ENCODE measurements at places on chromosomes 16 and 17.

DNA sequence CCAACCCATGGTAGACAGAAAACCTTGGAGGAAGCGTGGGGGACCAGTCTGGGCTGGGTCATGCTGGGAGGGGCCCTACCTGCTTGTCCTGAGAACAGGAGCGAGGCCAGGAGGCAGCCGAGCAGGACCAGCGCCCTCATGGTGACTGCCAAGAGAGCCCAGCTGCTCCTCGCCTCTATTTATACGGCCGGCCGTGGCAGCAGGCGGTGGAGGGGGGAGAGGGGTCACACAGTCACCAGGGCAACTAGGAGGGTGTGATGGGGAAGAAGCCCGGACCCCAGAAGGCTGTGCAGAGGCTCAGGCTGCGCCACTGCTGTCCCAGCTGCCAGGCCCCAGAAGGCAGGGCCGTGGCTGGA, at the start of gene SRL:
Gene SRL (minus strand): TSS at position 153 of the 356 bp plus-strand sequence. CDS start 13 bp downstream, at position 140.
- DNase-seq: no peak

DNA sequence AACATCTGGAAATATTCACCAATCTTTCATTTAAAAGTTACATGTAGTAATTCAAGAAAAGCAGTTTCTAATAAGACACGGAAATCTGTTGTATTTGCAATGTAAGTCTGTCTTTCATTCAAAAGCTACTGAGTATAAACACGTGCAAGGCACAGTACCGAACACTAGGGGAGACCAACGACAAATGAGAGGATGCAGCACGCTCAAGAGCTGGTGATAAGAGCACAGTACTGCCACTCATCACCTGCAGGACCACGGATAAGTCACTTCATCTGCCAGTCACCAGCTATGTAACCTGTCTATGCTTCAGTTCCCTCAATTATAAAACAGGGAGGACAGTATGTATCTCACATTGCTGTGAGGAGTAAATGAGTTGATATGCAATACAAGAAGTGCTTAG, 67.1 kb downstream of the CLEC18A start:
- no peak for DNase-seq

- DNase-seq: no peak
Observed at GRCh38 chr16:80792031-80792430, 12.4 kb downstream of the CDYL2 start.

- DNase-seq: no peak
Observed at GRCh38 chr16:87264634-87265033, 52.6 kb downstream of the C16orf95 start.

DNA sequence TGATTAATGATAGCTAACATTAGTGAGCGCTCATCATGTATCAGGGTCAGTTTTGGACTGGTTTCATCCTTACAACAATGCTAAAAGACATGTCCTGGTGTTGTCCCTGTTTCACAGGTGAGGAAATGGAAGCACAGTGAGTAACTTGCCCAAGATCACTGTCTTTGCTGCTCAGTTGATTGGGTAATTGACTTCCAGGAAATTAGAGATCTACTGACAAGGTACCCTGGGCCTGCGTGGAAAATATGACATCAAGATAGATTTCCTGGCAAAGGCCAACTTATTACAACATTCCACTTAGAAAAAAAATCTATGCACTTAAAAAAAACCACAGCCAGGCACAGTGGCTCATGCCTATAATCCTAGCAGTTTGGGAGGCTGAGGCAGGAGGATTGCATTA, 96.3 kb downstream of the CYLD start:
- DNase-seq: no peak

GRCh38 chr16:5002699-5003143, 31.0 kb downstream of the NAGPA start:
- DNase-seq: no peak

DNA sequence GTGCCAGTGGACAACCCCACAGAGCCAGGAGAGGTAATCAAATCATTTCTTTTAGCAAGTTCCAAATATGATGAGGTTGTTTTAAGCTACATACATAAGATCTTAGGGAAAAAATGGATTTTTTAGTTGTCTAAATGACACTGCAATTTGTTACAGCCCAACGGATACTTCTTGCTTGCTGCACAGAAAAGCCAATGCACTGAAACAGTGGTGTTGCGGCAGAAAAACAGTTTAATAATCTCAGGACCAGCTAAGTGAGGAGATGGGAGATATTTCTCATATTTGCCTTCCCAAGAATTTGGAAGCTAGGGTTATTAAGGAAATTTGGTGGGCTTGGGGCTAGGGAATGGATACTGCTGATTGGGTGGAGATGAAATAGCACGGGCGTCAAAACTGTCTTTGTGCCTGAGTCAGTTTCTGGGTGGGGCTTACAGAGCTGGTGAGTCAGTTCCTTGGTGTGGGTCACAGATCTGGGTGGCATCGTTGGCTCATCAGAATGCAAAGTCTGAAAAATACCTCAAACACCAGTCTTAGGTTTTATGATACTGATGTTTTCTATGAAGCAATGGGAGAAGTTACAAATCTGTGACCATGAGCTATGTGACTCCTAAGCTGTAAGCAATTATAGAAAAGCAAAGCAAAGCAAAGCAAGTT, 255.4 kb downstream of the IRX3 start:
- DNase-seq: no peak

DNA sequence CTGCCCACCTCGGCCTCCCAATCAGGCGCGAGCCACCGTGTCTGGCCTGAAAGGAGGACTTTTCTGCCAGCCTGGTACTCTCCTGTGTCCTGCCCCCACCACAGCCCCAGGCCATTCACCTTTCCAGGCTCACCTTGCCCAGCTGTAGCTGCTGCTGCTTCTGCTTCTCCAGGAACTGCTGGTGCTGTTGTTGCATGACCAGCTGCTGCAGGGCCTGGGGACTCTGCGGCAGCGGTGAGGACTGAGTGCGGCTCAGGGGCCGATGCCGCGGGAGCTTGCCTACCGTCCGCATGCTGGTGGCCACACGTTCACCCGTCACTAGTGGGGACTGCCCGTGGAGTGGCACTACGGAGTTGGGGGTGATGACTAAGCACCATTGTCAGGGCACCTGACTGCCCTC, 17.7 kb downstream of the G6PC3 start:
- DNase-seq: no peak

DNA sequence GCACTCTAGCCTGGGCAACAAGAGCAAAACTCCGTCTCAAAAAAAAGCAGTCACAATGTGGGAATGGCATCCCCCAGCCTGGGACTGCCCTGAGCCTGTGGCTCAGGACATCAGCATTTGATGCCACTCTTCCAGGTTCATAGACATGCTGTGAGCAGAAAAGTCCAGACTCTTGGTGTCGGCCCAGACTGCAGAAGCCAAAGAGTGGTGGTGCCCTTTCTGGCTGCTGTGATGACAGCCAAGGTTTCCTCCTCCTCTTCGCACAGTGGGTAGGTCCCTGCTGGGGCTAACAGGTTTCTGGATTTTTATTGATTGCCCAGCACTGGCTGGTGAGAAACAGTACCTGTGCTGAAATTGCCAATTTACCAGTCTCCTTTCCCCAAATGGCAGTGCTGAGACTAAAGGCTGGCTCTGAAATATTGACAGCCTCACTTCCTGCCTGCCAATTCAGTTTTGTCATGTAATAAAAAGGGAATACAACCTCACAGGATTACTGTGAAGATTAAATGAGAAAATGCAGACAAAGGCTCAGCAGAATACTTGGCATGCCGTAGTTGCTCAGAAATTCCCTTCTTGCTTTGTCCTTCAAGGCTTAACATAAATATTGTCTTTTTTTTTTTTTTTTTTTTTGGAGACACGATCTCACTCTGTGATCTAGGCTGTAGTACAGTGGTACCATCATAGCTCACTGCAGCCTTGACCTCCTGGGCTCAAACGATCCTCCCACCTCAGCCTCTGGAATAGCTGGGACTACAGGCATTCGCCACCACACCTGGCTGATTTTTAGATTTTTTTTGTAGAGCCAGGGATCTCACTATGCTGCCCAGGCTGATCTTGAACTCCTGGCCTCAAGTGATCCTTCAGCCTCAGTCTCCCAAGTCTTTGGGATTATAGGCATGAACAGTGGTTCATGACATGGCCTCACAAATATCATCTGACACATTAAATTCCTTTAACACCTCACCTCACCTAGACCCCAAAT, 15.5 kb upstream of the UBE2G1 start:
- no peak for DNase-seq

DNA sequence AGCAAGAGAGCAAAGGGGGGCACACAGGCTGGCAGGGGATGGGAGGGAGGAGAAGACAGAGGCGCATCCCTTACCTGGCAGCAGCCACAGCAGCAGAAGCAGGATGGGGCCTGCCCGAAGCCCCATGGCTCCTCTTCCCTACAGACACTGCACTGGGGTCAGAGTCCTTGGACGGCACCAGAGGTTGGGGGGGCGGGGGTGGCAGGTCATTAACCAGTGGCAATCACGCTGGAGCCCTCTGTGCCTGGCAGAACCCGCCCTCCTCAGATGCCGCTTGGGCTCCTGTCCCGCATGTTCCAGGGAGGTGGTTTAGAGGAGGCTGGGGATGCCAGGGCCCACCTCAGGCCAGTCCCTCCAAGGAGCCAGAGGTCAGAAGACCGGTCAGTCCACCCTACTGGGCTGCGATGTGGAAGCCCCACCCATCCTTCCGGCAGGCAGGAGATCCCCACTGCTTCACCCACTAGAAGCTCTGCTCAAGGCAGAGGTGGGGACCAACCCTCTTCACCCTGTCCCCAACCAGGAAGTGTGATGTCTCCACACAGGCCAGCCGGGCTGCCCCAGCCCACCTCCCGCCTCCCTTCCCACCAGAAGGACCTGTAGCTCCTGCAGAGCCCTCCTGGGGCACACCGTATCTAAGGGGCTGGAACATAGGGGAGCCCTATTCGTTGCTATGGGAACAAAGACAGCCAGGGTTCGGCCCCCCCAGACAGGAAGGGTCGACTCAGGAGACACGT, 11.7 kb downstream of the ZG16B start:
- no peak for DNase-seq

DNA sequence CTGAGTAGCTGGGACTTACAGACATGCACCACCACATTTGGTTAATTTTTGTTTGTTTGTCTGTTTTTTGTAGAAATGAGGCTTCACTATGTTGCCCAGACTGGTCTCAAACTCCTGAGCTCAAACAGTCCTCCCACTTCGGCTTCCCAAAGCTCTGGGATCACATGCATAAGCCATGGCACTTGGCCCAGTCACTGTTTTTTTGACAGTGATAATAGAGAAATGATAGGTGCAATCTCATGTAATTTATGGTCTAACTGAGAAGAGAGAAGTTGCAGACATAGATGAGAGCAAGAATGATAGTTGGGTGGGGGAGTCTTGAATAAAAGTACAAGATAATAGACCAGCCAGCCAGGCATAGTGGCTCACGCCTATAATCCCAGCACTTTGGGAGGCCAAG, 89.7 kb upstream of the TNRC6A start:
- no peak for DNase-seq

DNA sequence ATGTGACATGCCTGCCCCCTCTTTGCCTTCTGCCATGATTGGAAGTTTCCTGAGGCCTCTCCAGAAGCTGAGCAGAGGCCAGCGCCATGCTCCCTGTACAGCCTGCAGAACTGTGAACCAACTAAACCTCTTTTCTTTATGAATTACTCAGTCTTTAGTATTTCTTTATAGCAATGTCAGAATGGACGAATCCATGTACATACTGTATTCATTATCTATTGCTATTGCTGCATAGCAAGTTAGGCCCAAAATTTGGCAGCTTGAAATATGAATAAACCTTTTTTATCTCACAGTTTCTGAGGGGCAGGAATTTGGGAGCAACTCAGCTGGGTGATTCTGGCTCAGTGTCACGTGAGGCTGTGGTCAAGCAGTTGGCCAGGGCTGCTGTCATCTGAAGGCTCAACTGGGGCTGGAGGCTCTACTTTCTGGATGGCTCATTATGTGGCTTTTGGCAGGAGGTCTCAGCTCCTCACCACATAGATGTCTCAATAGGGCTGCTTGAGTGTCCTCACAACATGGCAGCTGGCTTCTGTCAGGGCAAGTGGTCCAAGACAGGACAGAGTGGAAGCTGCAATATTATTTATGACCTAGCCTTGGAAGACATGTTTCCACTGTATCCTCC, 40.0 kb downstream of the SOCS1 start:
- no peak for DNase-seq

Measured in NCI-H1436 (cell line).